Thoracic aorta endothelial cell (primary cell): ENCODE measurements at places on chromosomes 16 and 17. TPM values are rescaled to one million over a fixed set of nuclear protein-coding genes. Genes with fewer than 3 reads are reported as not detected.

Gene KRT33B
- not detected in 2 replicates for total RNA-seq

Gene NCOR1
- total RNA-seq, result 145 and 165 TPM in 2 replicates

Gene OMG
- total RNA-seq, result 0.13 TPM in 1 of 2 replicates, not detected in the other

Gene KRT39
- not detected in 2 replicates for total RNA-seq

Gene MSLN
- total RNA-seq, result not detected in 2 replicates

Gene ASPHD1
- total RNA-seq, result 0.93 TPM in 2 replicates

Gene CD300H
- not detected in 2 replicates for total RNA-seq

Gene TMEM88
- total RNA-seq, result 6.5 and 32.5 TPM in 2 replicates

Gene ALG1
- 28.2 and 33.2 TPM in 2 replicates for total RNA-seq

Gene HAS3
- total RNA-seq, result 0.40 and 1.2 TPM in 2 replicates

Gene UMOD
- total RNA-seq, result not detected in 2 replicates

Gene RASD1
- total RNA-seq, result 8.8 and 11.8 TPM in 2 replicates

Gene LRRC36
- 0.13 and 0.86 TPM in 2 replicates for total RNA-seq

Gene TP53TG3
- not detected in 2 replicates for total RNA-seq

Gene PLXDC1
- not detected in 2 replicates for total RNA-seq

Gene FZD2
- total RNA-seq, result 0.66 and 1.2 TPM in 2 replicates

Gene CBX1
- total RNA-seq, result 72.4 and 73.4 TPM in 2 replicates

Gene ADAP2
- 0.27 and 0.36 TPM in 2 replicates for total RNA-seq

Gene MAP3K14
- 3.4 and 4.1 TPM in 2 replicates for total RNA-seq

Gene DNAAF8
- 0.14 and 0.93 TPM in 2 replicates for total RNA-seq

Gene KRTAP17-1
- not detected in 2 replicates for total RNA-seq

Gene SLC5A10
- not detected in 2 replicates for total RNA-seq

Gene OTOP3
- not detected in 2 replicates for total RNA-seq

Gene CACNA1G
- total RNA-seq, result not detected in 2 replicates

Gene LRRC75A
- 1.6 TPM in 2 replicates for total RNA-seq
